Epithelial cell of prostate (primary cell): ENCODE measurements at places on chromosomes 5 and 9.

DNA sequence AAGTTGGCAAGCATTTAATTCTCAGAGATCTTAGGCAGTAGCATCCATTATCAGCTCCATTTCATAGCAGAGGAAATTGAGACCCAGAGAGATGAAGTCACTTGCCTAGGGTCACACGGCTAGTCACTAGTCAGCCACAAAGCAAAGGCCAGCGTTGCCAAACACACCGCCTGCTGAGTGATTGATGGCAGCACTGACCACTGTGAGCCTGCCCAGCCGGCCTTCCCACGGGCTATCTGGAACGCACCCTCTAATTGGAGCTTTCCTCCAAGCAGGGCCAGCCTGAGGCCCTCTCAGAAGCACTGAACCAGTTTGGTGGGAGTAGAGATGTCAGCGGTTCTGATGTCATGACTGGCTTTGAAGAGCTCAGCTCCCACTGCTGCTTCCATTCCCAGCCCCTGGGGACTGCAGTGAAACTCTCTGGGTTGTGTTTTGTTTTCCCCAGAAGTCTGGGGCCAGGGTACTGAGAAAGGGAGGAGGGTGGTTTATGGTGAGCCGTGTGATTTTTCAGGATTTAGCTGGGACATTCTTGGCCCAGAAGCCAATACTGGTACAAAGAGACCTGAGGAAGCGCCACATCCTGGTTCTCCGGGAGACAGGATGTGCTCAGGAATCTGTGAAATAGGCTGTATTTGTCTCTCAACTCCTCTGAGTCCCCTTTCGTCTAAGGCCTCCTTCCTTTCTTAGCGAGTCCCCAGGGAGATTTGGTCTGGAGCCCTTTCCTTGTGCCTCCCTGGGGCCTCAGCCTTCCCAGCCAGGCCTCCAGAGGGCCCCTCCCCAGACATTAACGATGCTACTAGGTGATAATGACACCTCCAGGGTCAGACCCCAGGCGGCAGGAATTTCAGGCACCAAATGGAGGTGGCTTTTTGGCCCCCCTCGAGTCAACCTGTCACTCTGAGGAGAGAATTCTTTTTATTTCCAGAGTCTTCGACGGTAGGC lies 44.5 kb downstream of the SPRY4 start:
- no peak for DNase-seq

DNA sequence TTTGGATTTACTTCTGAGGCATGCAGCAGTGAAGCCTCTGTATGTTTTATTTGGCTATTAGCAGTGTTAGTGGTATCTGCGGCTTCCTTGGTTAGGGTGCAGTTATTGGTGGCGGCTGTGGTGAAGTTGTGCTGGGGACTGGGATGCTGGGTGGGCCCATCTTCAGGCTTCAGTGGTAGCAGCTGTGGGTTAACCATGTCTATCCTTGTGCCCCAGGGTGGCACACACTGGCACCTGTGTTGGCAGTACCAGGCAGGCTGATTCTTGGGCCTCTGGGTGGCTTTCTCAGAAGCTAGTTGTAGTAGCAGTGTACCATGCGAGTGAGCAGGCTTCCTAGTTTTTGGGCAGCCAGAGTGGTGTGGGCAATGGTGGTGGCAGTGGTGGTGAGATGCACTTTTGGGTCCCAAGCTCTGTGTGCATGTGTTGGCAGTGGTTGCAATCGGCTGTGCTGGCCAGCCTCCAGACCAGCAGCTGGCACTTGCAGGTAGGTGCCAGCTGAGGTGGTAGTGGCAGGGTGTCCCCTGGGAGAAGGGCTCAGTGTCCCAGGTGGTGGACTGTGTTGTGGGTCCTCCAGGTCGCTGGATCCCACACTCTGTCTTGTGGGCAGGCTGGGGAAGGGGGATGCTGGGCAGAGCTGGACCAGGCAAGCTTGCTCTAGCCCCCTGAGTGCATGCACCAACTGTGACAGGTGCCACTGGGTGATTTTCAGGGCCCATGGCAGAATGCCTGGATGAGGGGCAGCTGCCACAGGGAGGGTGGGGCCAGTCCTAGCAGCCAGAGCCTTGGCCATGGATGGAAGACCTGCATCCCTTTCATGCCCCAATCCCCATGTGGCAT lies 13.6 kb downstream of the AHRR start:
- no peak for DNase-seq

- DNase-seq: peak; percentile 58
Observed at GRCh38 chr9:127803507-127804352, 1.0 kb downstream of the FPGS start.

DNA sequence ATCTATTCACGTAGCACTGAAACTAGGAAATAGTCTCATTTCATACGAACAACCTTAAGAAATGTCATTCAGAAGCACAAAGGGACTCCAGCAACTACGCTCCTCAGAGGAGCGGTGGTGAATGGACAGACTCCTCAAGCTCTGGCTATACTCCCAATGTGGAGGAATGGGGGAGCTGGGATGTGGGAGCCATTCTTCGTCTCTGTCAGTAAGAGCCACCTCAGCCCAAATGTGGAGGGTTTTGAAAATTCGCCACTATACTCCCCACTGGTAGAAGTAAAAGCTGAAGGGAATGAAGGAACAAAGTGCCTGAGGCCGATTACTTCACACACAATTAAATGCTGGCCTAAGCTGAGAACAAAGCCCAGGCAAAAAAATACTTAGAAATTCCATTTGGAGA lies 96.3 kb downstream of the ADAMTS12 start:
- DNase-seq: no peak

- DNase-seq: no peak
Observed at GRCh38 chr5:151047814-151048425, 27.5 kb downstream of the GPX3 start.

- no peak for DNase-seq
Observed at GRCh38 chr5:152443935-152444334, 38.9 kb upstream of the NMUR2 start.

- DNase-seq: no peak
Observed at GRCh38 chr9:121863955-121864354, 212.5 kb downstream of the DAB2IP start.

DNA sequence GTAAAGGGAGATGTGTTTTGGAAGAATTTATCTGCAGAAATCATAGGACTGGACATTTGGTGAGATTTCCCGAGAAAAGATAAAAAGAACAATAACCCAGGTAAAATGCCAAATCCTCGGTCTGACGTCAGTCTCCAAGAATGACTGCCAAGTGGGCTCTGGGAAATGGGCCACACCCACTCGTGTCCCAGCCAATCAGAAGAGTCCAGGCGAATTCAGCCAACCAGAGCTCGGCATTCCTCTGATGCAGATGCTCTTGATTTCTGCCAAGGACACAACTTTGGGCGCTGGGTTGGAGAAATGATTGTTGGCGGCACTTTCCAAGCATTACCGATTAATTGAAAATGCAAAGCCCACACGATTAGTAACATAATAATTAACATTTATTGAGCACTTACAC lies 73.3 kb downstream of the FGF18 start:
- no peak for DNase-seq

- DNase-seq: no peak
Observed at GRCh38 chr5:168291342-168291963, at the start of gene WWC1. WWC1 (plus strand) TSS chr5:168291645; CDS start chr5:168292153, 508 bp downstream.

- DNase-seq: no peak
Observed at GRCh38 chr5:36198281-36198680, 43.4 kb downstream of the NADK2 start.

DNA sequence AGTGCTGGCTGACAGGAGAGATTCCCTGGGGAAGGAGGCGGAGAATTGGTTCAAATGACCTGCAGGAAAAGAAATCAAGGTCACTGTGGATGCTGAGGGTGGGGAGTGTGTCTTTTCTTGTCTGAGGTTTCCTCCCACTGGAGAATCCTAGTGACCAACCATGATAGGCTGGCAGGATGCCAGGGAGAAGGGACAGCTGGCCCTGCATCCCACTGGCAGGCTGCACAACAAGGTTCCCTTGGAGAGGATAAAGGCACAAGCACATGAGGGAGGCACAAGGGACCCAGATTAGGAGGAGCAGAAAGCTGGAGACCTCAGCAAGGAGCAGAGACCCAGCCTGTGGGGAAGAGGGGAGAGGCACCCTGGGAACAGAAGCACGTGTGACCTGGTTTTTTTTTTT lies 11.4 kb upstream of the ZDHHC12 start:
- no peak for DNase-seq

DNA sequence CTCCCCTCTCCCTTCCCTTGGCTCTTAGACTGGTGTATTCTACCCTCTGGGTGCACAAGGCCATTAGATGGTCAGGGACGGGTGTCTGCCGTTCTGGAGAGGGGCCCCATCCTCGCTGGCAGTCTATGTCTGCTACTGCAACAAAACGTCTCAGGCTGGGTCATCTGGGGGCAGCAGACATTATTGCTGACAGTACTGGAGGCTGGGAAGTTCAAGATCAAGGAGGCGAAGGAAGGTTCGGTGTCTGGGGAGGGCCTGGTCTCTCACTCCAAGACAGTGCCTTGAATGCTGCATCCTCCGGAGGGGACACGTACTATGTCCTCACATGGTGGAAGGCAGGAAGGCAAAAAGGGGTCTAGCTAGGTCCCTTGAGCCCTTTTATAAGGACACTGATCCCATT lies 93.4 kb upstream of the COL5A1 start:
- no peak for DNase-seq

- DNase-seq: no peak
Observed at GRCh38 chr5:148922606-148923005, 96.2 kb downstream of the ADRB2 start.

GRCh38 chr5:173998531-173998930 lies 9.6 kb downstream of the C5orf47 start:
- DNase-seq: no peak

DNA sequence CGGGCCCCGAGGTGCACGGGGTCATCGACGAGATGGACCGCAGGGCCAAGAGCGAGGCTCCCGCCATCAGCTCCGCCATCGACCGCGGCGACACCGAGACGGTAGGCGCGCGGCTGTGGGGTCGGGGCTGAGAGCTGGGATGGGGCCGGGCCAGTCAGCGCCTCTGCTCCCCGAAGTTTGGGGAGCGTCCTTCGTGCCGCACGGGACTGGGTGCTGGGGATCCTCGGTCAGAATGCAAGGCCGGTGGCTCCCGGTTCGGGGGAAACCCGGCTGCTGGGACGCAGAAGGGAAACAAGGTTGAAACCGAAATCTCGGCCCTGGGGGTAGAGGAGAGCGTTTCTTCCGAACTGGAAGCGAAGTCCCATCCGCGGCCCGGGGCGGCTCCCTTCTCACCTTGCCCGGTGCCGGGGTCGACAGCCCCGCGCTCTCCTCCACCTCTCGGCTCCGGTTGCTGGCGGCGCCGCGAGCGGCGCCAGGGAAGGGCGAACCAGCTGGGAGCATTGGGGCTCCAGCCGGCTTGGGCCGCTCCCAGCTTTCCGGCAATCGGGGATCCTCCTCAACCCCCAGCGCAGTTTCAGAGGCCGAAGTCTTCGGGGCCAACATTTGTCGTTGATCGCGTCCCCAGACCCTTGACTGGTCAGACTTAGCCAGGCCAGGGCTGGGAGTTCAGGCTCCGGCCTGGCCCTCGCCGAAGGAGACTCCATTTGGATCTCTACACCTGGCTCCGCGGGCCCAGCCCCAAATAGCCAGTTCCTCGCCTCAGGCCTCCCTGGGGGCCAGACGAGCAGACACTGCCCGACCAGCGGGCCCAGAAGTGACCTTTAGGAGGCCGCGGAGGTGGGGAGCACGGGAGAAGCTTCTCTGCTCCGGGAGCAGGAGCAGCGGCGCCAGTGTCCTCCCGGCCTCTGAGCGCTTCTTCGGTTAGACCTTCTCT lies 1.1 kb downstream of the LHX2 start:
- DNase-seq: no peak

DNA sequence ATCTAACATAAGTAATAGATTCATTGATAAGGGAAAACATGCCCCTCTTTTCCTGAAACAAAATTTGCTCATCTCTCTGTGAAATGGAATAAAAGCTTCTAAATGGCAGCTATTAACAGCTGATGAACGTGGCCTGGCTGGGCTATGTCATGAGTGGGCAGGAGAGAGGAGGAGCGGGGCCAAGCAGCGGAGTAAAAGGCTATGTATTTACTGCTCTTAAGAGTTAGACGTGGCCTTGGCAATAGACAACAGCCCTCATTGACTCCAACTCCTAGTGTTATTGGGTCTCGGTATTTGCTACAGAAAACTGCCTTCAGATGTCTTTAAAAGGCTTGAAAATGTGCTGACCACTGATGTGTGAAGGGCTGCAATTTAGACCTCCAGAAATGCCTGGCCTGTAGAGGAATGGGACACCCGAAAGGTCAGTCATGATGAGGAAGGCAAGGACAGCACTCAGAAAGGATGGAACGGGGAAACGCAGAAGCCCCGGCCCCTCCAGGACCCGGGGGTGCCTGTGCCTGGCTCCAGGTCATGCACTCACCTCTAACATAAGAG lies 116.8 kb downstream of the PDZD2 start:
- DNase-seq: no peak

- no peak for DNase-seq
Observed at GRCh38 chr5:60210810-60211209, 317.3 kb upstream of the PDE4D start.

DNA sequence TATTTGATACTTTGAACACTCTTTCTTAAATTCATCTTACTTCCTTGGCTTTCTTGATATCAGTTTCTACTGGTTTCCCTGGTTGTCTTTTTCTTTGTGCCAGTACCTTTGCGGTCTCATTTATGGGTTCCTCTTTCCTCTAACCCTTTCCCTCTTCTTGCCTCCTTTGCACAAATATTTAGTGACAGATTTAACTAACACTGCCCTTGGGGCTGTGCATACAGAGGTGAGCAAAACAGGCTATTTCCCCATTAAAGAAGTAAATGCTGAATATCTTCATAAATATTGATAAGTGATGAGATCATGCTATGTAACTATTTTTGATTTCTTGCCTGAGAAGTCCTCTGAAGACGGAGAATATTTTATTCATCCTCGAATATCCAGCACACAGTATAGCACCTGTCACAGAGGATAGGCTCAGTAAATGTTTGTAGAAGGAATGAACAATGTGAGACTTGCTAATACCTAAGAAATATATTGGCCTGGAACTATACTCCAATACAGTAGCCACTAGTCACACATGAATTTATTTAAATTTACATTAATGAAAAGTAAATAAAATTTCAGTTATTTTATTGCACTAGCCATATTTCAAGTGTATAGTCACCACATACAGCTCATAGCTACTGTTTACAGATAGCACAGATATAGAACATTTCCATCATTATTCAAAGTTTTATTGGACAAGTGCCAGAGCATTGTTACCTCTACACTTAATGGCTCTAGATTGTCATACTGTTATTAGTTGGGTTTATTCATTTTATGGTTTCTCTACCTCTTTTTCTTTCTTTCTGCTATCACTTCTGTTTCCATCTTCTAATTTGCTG lies 90.4 kb downstream of the RIC1 start:
- no peak for DNase-seq

- DNase-seq: no peak
Observed at GRCh38 chr9:13598738-13599137, 319.2 kb upstream of the MPDZ start.

DNA sequence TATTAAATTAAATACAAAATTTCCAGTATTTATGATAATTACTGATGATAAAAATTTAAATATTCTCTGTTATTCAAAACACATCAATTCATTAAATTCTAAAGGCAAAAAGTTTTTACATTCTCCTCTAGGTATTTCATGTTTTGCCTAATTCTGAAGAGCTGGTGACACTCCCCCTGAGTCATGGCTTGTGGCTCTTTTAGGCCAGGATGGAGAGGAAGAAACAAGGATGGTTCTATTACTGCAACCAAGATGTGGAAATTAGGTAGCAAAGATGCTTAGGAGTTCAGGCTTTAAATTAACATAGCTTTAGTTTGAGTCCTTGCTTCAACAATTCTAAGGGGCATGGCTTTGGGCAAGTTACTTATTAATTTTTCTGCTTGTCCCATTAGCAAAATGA lies 1295.8 kb downstream of the EFNA5 start:
- DNase-seq: no peak

- no peak for DNase-seq
Observed at GRCh38 chr5:40406741-40407211, 272.9 kb upstream of the PTGER4 start.

GRCh38 chr5:159123700-159124099 lies 24.0 kb upstream of the EBF1 start:
- DNase-seq: no peak
